Neural progenitor cell (in vitro differentiated cells): ENCODE measurements at places on chromosomes 2 and 18.

- H3K27ac ChIP-seq, result no peak overlapping the region
- no peaks in the 10 kb centered on the region for H3K4me1 ChIP-seq
- no peak for DNase-seq
- no peaks in the 10 kb centered on the region for H3K27me3 ChIP-seq
- H3K36me3 ChIP-seq, result no peaks in the 10 kb centered on the region
- H3K4me3 ChIP-seq, result no peak overlapping the region
Measured at GRCh38 chr2:241110607-241111439, 8.7 kb upstream of the MTERF4 start.

GRCh38 chr2:155377931-155378444 is 679.5 kb downstream of the KCNJ3 start:
- H3K4me3 ChIP-seq, result no peak overlapping the region
- no peaks in the 10 kb centered on the region for H3K36me3 ChIP-seq
- no peaks in the 10 kb centered on the region for H3K27me3 ChIP-seq
- no peak for DNase-seq
- no peaks in the 10 kb centered on the region for H3K4me1 ChIP-seq

DNA sequence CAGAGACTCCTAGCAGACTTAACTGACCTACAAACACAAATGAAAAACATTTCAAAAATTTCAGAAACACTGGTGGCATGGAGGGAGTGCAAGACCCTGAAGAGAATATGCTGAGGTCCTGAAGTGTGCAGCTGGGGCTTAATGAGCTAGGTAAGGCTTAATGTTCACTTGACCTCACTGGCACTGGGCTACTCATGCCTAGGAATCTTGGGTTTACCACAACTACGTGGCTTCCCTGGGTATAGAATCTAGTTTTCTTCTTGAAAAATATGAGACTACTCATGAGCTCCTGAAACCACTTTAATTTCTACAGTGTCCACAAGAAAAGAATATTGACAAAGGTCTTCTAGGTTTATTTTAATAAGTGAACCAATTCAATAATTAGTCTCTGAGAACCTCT is 139.8 kb downstream of the HNMT start:
- no peak overlapping the region for H3K4me3 ChIP-seq
- peaks cover 14% of the 10 kb centered on the region for H3K4me1 ChIP-seq
- H3K27me3 ChIP-seq, result no peaks in the 10 kb centered on the region
- H3K27ac ChIP-seq, result no peak overlapping the region
- no peaks in the 10 kb centered on the region for H3K36me3 ChIP-seq
- DNase-seq, result no peak

DNA sequence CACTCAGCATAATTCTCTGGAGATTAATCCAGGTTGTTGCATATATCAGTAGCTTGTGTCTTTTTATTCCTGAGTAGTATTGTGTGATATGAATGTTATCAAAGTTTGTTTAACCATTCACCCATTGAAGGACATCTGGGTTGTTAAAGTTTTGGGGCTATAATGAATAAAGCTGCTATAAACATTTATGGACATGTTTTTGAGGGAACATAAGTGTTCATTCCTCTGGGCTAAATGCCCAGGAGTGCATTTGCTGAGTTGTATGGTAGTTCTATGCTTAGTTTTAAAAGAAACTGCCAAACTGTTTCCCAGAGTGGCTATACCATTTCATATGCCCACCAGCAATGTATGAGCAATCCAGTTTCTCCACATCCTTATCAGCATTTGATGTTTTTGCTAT is 21.8 kb upstream of the KCNJ13 start:
- no peaks in the 10 kb centered on the region for H3K27me3 ChIP-seq
- DNase-seq, result no peak
- H3K4me1 ChIP-seq, result peaks cover 16% of the 10 kb centered on the region
- peaks cover 18% of the 10 kb centered on the region for H3K36me3 ChIP-seq

DNA sequence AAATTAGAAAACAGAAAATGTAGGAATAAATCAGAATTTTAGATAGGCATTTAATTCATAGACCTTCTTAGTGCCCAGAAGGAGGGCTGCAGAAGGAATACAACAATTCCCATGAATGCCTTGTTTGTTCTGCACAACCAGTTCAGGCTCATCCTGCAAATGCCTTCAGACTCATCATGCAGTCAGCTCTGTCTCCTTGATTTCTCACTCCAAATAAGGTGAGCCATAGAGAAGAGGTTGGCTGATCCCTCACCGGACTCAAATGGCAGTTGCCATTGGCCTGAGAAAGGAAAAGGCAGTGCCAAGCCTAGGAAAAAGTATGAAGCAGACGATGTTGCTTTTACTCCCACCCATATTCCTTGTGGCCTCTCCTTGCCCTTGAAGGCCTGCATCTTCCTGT is 50.3 kb downstream of the DSC3 start:
- no peaks in the 10 kb centered on the region for H3K36me3 ChIP-seq
- no peak overlapping the region for H3K4me3 ChIP-seq
- H3K27ac ChIP-seq, result no peak overlapping the region
- no peaks in the 10 kb centered on the region for H3K27me3 ChIP-seq
- no peak for DNase-seq

GRCh38 chr2:38440655-38441054 is 63.6 kb upstream of the ATL2 start:
- H3K4me3 ChIP-seq, result no peak overlapping the region
- H3K27ac ChIP-seq, result no peak overlapping the region
- H3K4me1 ChIP-seq, result peaks cover 29% of the 10 kb centered on the region
- H3K36me3 ChIP-seq, result no peaks in the 10 kb centered on the region
- peaks cover 7% of the 10 kb centered on the region for H3K27me3 ChIP-seq
- no peak for DNase-seq

DNA sequence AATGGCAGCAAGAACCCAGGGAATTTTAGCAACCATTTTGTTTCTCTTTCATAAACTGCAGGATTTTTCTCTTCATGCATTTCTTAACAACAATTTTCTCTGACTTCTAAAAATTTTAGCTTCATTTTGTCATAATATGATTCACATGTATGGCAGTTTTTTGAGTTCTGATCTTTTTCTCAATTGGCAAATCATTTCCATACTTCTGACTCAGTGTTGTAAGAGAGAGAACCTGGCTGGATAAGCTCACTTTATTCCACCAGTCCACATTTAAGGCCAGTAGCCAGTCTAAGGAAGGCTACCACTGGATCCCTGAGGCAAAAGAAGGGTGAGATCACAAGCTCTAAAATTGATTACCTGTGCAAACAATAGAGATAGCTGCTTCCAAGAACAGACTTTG is 42.8 kb upstream of the COL3A1 start:
- no peaks in the 10 kb centered on the region for H3K36me3 ChIP-seq
- no peaks in the 10 kb centered on the region for H3K27me3 ChIP-seq
- no peak overlapping the region for H3K27ac ChIP-seq
- H3K4me3 ChIP-seq, result no peak overlapping the region
- H3K4me1 ChIP-seq, result no peaks in the 10 kb centered on the region

DNA sequence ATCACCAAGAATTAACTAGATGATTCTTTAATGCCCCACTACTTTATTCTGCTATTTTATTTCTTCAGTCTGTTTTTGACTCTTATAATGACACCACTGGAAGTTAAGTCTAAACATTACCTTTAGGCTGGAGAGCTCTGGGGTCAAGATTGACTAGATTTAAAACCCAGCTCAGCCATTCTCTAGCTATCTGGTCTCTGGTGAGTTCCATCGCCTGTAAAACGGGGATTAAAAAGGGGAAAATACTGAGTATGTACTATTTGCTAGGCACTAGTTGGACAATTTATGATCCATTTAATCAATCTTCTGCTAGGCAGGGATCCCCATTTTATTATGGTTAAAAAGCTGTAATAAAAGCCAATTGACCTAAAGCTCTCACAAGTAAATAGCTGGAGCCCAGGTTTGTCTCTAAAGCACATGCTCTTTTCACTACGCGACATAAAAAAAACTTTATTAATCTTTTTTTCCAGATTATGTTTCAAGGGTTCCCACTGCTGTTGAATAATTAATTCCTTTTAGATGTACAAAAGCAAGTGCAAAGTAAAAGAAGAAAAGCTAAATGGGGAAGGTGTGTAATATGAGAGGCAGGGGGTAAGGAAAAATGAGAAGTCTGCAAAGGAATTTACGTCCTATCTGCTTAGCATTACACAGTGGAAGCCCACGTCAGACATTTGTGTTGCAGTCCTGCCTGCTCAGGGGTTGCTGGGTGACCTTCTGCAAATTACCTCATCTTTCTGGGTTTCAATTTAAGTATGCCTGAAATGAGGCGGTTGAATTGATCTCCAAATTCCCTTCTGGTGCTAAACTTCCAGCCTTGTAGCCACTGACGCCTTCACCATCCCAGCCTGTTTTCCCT is 918 bp upstream of the NABP1 start:
- no peaks in the 10 kb centered on the region for H3K36me3 ChIP-seq
- H3K4me1 ChIP-seq, result no peaks in the 10 kb centered on the region
- DNase-seq, result peak; percentile 49
- H3K27ac ChIP-seq, result no peak overlapping the region
- H3K27me3 ChIP-seq, result peaks cover 24% of the 10 kb centered on the region
- peak overlapping the region; percentile 69 for H3K4me3 ChIP-seq

DNA sequence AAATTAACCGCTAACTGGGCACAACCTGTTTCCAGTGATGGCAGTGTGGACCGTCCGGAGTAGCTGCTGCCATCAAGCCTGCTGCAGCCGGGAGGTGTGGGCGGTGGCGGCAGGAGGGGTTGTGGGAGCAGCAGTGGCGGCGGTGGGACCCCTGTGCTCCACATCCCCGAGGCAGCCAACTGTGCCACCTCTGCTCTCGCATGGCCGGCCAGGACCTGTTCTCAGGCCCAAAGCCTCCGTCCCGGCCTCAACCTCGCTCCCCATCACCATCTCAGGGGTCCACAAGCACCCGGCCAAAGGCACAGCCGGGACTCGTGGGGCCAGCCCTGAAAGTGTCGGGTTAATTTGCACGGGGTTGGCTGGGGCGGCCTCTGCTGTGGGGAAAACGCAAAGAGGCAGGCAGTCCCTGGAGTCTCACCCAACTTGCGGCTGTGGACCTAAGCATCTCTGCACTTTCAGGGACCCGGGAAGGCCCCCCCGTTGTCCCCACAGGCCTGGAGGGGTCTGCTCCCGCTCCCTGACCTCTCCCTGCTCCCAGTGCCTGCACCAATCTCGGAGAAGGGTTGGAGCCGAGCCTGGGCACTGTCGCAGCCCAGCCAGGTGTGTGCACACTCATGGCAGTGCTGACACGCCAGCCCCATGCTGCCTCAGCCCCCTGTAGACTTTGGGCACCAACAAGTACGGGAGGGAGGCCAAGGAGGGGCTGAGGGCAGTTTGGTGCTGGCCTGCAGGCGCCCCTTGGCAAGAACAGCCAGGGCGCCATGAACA is 44.4 kb upstream of the PEX13 start:
- peaks cover 3% of the 10 kb centered on the region for H3K4me1 ChIP-seq
- H3K4me3 ChIP-seq, result no peak overlapping the region
- H3K27ac ChIP-seq, result no peak overlapping the region
- no peaks in the 10 kb centered on the region for H3K36me3 ChIP-seq

DNA sequence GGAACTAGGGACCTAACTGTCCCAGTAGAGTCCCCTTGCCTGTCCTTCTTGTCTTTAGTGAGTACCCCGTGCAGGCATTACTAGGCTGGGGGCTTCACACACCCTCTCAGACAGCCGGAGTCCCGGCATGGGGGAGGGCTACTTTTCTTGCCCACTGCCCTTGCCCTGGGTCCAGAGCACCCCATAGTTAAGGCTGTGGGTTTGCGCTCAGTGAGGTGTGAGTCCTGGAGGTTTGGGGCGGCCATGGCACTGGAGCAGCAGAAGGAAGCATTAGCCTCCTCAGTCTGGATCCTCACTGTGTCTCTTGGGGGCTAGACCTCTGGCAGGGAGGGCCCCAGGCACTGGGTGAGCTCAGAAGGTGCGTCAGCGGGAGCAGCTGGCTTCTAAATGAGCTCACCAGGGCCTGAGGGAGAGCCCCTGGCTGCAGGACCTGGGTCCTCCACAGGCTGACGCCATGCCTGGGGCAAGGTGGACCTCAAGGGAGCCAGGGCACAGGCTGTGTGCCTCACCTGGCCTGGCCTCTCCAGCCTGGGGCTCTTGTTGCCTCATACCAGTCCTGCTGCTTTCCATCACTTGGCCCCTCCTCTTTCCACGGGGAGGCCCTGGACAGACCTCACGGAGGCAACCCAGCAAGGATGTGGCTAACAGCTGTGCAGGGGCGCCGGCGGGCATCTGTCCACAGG is 27.4 kb downstream of the HS6ST1 start:
- no peak overlapping the region for H3K4me3 ChIP-seq
- no peak overlapping the region for H3K27ac ChIP-seq
- H3K4me1 ChIP-seq, result peaks cover 15% of the 10 kb centered on the region
- no peak for DNase-seq

DNA sequence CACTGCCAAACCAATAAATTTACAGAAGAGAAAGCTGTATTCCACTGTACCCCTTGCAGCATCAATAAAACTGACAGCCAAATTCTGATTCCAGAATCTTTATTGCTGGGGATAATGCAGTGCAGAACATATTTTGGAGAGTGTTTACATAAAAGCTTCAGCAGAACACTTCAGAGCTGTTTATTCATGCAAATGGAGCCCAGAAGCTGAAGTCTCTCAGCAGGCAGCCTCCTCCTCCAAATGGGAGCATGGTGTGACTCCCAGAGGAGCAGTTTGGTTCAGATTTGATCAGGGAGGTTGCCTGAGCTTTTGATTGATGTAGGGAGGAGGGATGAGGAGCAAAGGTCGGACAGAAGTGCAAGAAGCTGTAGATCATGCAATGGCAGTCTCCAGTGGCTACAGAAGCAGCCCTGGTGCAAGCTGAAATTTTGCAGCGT is 22.4 kb downstream of the LHCGR start:
- DNase-seq, result no peak
- H3K36me3 ChIP-seq, result no peaks in the 10 kb centered on the region
- H3K27ac ChIP-seq, result no peak overlapping the region
- H3K4me3 ChIP-seq, result no peak overlapping the region
- no peaks in the 10 kb centered on the region for H3K27me3 ChIP-seq
- peaks cover 28% of the 10 kb centered on the region for H3K4me1 ChIP-seq
